Effector memory CD4-positive, alpha-beta T cell (primary cell): ENCODE measurements at places on chromosomes 2 and 18.

GRCh38 chr2:232781765-232782164 lies 5.4 kb upstream of the KCNJ13 start:
- DNase-seq: no peak

DNA sequence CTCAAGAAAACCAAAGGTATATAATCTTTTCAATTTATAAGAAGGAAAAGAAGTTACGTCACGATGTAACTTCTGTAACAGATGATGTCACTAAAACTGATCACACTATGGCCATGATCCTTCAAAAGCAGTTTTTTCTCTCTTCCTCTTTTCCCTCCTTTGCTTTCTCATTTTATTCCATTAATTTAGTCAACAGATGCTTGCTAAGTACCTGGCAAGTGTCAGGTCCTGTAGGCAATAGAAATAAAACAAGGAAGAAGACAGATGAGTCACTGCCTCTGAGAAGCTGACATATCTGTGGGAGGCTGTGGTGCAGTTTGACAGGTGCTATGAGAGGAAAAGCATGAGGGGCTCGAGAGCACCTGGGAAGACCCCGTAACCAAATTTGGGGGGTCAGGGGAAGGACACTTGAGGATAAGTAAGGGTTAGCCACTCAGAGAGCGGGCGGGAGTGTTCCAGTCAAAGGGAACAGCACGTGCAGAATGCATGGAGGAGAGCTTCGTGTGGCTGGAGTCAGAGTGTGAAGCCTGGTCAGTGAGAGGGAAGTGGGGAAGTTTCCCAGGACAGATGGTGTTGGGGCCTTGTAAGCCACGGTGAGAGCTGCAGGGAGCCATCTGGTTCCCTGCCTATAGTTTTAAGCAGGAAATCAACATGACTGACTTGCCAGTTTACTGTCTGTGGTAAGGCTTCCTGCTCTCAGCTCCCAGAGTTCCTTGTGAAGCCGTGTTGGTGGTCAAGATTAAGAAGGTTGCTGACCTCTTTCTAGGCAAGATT lies 198.8 kb upstream of the FOSL2 start:
- DNase-seq: no peak

GRCh38 chr2:70101174-70101573 lies 13.9 kb downstream of the PCBP1 start:
- DNase-seq: no peak

GRCh38 chr2:70902067-70902442 lies 33.6 kb upstream of the ATP6V1B1 start:
- DNase-seq: no peak

- DNase-seq: no peak
Observed at GRCh38 chr18:43886341-43886740, 609.1 kb upstream of the SYT4 start.

DNA sequence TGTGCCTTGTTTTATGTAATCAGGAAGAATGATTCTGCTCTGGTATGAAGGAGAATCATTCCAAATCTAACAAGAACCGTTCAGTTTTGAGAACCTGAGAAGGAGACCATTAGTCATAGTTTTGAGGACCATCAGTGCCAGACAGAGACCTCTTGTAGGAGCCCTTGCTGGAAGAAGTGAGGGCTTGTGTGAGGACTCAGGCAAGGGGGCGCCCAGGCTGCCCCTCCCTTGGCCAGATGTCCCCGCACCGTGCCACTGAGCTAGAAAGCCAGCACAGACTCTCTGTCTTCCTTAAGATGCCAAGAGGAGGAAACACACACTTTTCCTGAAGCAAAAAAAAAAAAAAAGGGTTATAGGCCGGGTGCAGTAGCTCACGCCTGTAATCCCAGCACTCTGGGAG lies 55.7 kb upstream of the SLC39A10 start:
- no peak for DNase-seq

DNA sequence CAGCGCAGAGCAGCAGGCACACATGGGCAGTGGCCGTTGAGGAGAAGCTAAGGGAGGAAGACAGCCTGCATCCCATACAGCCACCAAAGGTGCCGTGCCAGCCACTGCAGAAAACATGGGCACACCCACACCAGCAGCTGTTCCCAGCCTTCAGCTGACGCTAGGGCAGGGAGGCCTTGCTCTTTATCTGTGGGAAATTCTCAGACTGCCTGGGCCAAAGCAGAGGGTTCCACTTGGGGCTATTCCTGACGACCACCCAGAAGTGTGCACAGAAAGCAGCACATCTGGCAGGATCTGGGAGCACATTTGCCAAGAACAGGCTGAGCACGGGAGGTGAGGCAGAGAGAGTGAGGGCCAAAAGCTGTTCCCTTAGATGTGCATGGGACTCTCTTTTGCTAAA lies 101.3 kb upstream of the SOX11 start:
- DNase-seq: no peak

DNA sequence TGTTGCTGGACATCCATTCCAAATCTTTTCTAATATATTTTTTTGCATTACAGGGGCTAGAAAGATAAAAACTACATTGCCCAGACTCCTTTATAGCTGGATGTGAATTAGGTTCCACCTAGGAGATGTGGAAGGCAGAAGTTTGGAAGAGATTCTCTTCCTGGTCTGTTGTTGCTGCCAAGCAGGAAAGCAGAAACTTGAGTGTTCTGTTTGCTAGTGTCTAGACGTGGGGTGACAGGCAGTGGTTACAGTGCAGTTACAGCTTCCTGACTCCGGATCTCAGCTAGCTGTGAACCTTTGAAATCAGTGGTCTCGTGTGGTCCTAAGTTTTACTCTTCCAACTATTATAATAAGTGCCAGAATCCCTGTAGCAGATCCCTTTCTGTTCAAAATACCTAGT lies 46.2 kb downstream of the COL4A4 start:
- no peak for DNase-seq

- no peak for DNase-seq
Observed at GRCh38 chr2:40556293-40556692, 104.4 kb upstream of the SLC8A1 start.
